ENCODE measurements at places on chromosomes 11 and 22. TPM values are rescaled to one million over a fixed set of nuclear protein-coding genes. Genes with fewer than 3 reads are reported as not detected.

The POU2AF3 gene
- not detected for total RNA-seq

The C11orf68 gene
- total RNA-seq: 24.7 TPM

The C11orf52 gene
- not detected for total RNA-seq

The OR4A16 gene
- not detected for total RNA-seq

The MS4A6A gene
- not detected for total RNA-seq

The ABTB2 gene
- 12.2 TPM for total RNA-seq

The FDXACB1 gene
- total RNA-seq: 6.2 TPM

DNA sequence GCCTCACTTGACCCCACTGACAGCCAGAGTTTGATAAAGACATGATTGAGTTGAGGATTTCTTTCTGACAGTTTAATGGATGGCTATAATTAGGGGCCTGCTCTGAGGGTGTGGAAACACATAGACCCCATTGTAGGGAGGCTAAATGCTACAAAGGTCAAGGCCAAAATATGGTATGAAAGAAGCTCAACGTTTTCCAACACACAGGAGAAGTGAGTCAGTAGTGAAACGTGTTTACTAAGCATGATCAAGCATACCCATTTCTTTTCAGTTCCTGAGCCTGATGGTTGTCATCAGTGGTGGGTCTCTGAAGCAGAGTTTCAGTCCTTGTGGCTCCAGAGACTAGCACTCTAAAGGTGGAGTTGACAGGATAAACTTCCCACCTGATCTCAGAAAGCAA is 69.7 kb downstream of the SNX19 start:
- H3K27me3 ChIP-seq: peaks cover 19% of the 10 kb centered on the region
- no peak for DNase-seq
- H3K27ac ChIP-seq: no peak overlapping the region
- no peaks in the 10 kb centered on the region for H3K36me3 ChIP-seq
- H3K4me3 ChIP-seq: no peak overlapping the region

- H3K4me3 ChIP-seq: no peak overlapping the region
- no peaks in the 10 kb centered on the region for H3K4me1 ChIP-seq
- H3K36me3 ChIP-seq: no peaks in the 10 kb centered on the region
- no peak overlapping the region for H3K27ac ChIP-seq
- no peak for DNase-seq
Measured at GRCh38 chr11:15227011-15227410, 112.3 kb downstream of the INSC start.

DNA sequence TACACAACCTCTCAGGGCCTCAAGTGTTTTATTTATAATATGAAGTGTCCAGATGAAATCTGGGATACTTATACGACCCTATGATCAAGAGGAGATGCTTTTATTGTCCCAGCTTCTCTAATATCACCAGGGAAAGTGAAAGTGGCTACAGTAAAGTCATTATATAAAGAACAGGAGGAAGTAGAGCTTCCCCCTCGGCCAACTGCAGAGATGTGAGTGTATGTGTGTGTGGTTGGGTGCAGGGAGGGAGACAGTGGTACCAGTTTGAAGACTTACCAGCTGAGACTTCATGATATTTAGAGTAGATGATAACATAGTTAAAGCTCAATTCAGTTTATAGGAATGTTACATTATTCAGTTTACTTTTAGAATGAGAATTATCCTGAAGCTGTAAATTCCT is 373.6 kb upstream of the DDI1 start:
- peaks cover 4% of the 10 kb centered on the region for H3K4me1 ChIP-seq
- no peak overlapping the region for H3K27ac ChIP-seq
- no peaks in the 10 kb centered on the region for H3K27me3 ChIP-seq
- no peak for DNase-seq
- no peaks in the 10 kb centered on the region for H3K36me3 ChIP-seq

GRCh38 chr11:2139123-2139521 is at the start of gene IGF2:
Gene IGF2 (minus strand): TSS chr11:2139389. CDS start chr11:2135523, 3,866 bp downstream.
- no peak for DNase-seq
- no peaks in the 10 kb centered on the region for H3K36me3 ChIP-seq
- no peak within 1 kb of the TSS for H3K27ac ChIP-seq
- peaks cover 19% of the 10 kb centered on the region for H3K4me1 ChIP-seq
- peak within 1 kb of the TSS; percentile 70 for H3K4me3 ChIP-seq
- peaks cover 32% of the 10 kb centered on the region for H3K27me3 ChIP-seq

GRCh38 chr11:77322506-77322905 is 21.0 kb upstream of the GDPD4 start:
- peaks cover 6% of the 10 kb centered on the region for H3K36me3 ChIP-seq
- H3K4me1 ChIP-seq: no peaks in the 10 kb centered on the region
- no peak overlapping the region for H3K27ac ChIP-seq
- DNase-seq: no peak

GRCh38 chr11:720642-721246 is 14.7 kb downstream of the EPS8L2 start:
- peaks cover 7% of the 10 kb centered on the region for H3K27me3 ChIP-seq
- no peak overlapping the region for H3K27ac ChIP-seq
- peak; percentile 48 for DNase-seq
- H3K36me3 ChIP-seq: no peaks in the 10 kb centered on the region
- H3K4me1 ChIP-seq: peaks cover 12% of the 10 kb centered on the region

- DNase-seq: no peak
- no peaks in the 10 kb centered on the region for H3K36me3 ChIP-seq
- no peaks in the 10 kb centered on the region for H3K27me3 ChIP-seq
- H3K4me3 ChIP-seq: peak overlapping the region; percentile 18
Measured at GRCh38 chr22:39746600-39747262, 146.8 kb downstream of the ENTHD1 start.

DNA sequence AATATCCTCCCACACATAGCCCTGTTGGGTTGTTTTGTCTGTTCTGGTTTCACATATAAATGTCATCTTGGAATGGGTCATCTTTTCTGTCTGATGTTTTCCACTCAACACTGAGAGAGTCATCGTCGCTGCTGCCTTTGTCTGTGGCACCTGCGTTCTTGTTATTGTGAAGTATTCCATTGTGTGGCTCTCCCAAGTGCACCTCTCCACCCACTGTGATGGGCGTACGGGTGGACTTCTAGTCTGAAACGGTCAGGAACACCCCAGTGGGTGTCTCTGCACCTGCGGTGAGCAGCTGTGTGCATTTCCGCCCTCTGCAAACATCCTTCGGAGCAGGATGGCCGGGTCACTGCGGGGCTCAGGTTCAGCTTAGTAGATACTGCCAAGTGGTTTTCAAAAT is 34.5 kb upstream of the RTL6 start:
- H3K4me3 ChIP-seq: no peak overlapping the region
- DNase-seq: no peak
- H3K36me3 ChIP-seq: no peaks in the 10 kb centered on the region
- H3K4me1 ChIP-seq: no peaks in the 10 kb centered on the region
- no peak overlapping the region for H3K27ac ChIP-seq

GRCh38 chr11:36249246-36249645 is 40.0 kb downstream of the COMMD9 start:
- H3K4me1 ChIP-seq: no peaks in the 10 kb centered on the region
- no peak overlapping the region for H3K27ac ChIP-seq
- no peaks in the 10 kb centered on the region for H3K36me3 ChIP-seq
- peaks cover 49% of the 10 kb centered on the region for H3K27me3 ChIP-seq
- H3K4me3 ChIP-seq: no peak overlapping the region
- DNase-seq: no peak

DNA sequence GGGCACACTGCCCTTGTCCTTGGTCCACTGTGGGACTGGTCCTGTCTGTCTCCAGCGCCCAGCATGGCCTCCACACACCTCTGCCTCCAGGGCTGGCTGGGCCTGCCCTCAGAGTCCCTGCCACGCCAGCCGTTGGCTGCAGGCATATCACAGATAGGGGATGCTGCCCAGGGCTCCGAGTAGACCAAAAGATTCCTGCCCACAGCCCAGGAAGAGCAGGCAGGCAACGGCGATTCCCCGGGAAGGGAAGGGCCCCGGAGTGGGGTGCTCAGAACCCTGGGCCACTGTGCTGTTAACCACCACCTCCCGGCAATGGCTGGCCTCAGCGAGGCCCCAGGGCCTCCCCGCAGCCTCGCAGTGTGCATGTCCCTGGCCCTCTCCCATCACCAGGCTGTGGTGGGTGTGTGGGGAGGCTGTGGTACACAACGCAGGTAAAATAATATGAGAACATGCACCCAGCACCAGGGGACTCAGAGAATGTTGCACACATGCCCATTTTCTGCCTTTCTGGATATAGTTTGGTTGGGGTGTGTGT is 2.2 kb downstream of the IFITM5 start:
- H3K4me1 ChIP-seq: peaks cover 11% of the 10 kb centered on the region
- H3K27me3 ChIP-seq: no peaks in the 10 kb centered on the region
- H3K27ac ChIP-seq: no peak overlapping the region

- H3K27me3 ChIP-seq: no peaks in the 10 kb centered on the region
- no peaks in the 10 kb centered on the region for H3K4me1 ChIP-seq
- DNase-seq: peak; percentile 49
- H3K4me3 ChIP-seq: no peak overlapping the region
Measured at GRCh38 chr11:69654660-69655478, 13.9 kb downstream of the CCND1 start.

DNA sequence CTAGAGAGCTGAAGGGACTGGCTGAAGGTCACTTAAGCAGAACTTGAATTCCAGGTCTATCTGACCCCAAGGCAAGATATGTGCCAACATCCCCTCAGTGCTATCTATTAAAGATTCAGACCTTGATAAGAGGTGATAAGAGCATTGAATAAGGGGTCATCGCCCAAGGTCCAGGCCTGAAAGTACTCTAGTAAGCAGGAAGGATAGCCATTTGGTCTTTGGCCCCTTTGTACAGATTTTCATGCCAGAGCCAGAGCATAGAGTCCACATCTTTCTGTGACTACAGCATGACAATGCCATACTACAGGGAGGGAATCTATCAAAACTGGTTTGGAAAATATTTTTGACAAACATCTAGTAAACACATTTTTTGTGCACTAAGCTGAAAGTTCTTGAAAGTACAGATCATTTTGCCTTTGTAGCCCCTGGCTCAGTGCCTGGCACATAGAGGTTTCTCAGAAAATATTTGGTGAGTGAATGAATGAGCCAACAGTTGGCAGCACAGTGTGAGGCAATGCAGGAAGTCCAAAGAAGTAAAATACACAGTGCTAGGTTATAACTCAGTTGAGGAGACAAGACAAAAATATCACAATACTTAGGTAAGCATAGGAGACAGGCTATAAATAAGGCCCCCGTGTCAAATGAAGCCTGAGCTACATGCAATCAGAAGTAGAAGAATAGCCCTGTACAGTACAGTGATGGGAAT is 15.1 kb upstream of the RRAS2 start:
- H3K27ac ChIP-seq: peak overlapping the region; percentile 35
- DNase-seq: no peak
- H3K4me3 ChIP-seq: peak overlapping the region; percentile 51
- no peaks in the 10 kb centered on the region for H3K27me3 ChIP-seq
- no peaks in the 10 kb centered on the region for H3K36me3 ChIP-seq

GRCh38 chr11:102590276-102591049 is 34.7 kb downstream of the MMP20 start:
- H3K4me1 ChIP-seq: peaks cover 10% of the 10 kb centered on the region
- no peak overlapping the region for H3K4me3 ChIP-seq
- H3K27ac ChIP-seq: no peak overlapping the region
- H3K36me3 ChIP-seq: peaks cover 13% of the 10 kb centered on the region
- H3K27me3 ChIP-seq: peaks cover 2% of the 10 kb centered on the region
- DNase-seq: no peak

GRCh38 chr11:69914286-69915150 is 95.3 kb upstream of the FGF3 start:
- H3K27ac ChIP-seq: no peak overlapping the region
- no peaks in the 10 kb centered on the region for H3K4me1 ChIP-seq
- no peak overlapping the region for H3K4me3 ChIP-seq
- H3K36me3 ChIP-seq: no peaks in the 10 kb centered on the region

- H3K27ac ChIP-seq: no peak overlapping the region
- no peaks in the 10 kb centered on the region for H3K27me3 ChIP-seq
- H3K4me3 ChIP-seq: no peak overlapping the region
- DNase-seq: no peak
Measured at GRCh38 chr11:6646918-6647679, 8.5 kb downstream of the DCHS1 start.

DNA sequence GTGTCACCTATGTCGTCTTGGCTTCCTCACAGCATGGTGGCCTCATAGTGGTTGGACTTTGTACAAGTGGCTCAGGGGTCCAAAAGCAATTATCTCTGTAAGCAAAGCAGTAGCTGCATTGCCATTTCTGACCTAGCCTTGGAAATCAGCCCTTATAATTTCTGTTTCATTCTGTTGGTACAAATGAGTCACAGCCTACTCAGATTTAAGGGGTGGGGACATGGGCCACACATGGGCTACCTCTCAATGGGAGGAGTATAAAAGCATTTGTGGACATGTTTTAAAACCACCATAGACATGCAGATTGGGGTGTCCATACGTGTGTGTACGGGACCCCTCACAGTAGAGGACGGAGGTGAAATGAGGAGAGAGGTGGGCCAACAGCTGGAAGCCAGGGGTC is 41.6 kb downstream of the CHRDL2 start:
- H3K4me3 ChIP-seq: no peak overlapping the region
- H3K27ac ChIP-seq: no peak overlapping the region
- peaks cover 7% of the 10 kb centered on the region for H3K27me3 ChIP-seq

DNA sequence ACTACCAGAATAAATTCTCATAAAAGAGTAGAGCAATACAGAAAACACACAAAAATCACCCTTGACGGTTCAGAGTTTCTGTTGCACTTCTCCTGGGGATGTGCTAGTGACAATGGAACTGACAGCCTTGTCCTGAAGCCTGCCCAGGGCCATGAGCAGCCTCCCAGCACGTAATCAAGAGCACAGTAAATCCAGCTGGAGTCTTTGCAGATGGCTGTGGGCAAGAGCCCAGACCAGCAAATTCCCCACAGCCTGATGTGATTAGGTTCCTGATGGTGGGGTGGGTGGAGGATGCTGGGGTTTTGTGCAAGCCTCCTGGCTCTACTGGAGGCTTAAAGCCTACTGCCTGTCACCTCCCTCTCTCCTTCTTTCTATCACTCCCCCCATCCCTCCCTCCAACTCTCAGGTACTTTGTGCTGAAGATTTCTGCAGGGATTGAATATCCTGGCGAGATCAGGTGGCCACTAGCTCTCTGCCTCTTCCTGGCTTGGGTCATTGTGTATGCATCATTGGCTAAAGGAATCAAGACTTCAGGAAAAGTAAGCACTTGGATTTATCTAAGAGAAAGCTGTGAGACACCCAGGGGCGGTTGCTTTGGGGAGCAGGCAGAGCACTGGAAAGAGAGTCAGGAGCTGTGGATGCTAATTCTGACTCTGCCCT is 18.1 kb downstream of the SLC6A5 start:
- H3K27me3 ChIP-seq: peaks cover 24% of the 10 kb centered on the region
- no peak for DNase-seq
- no peak overlapping the region for H3K27ac ChIP-seq
- no peaks in the 10 kb centered on the region for H3K4me1 ChIP-seq
- H3K4me3 ChIP-seq: no peak overlapping the region

DNA sequence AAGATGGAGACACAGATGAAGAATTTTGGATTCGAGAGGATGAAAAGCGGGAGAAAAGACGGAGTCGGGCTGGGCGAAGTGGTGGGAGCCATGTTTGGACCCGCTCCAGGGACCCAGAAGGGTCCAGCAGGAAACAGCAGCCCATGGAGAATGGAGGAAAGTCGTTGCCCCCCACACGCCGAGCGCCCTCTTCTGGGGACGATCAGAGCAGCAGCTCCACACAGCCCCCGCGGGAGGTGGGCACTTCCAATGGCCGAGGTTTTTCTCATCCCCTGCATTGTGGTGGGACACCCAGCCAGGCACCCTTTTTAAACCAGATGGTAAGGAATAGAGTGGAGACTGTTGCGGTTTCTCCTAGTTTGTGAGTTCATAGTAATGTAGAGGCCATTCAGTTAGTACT is 22.8 kb upstream of the SLC25A18 start:
- H3K4me1 ChIP-seq: no peaks in the 10 kb centered on the region
- no peak overlapping the region for H3K27ac ChIP-seq
- H3K36me3 ChIP-seq: no peaks in the 10 kb centered on the region

GRCh38 chr11:27972522-27973170 is 135.3 kb downstream of the KIF18A start:
- no peak overlapping the region for H3K27ac ChIP-seq
- H3K4me1 ChIP-seq: no peaks in the 10 kb centered on the region
- H3K27me3 ChIP-seq: no peaks in the 10 kb centered on the region
- no peak for DNase-seq
- no peaks in the 10 kb centered on the region for H3K36me3 ChIP-seq

All from natural killer cell treated with Interleukin-12 subunit alpha and Interleukin-12 subunit beta and Interleukin-15 and Interleukin-18, amount 100 ng/mL, for 72 hours (primary cell).